ENCODE measurements at places on chromosomes 5 and 9. TPM values are rescaled to one million over a fixed set of nuclear protein-coding genes. Genes with fewer than 3 reads are reported as not detected.

The CREBRF gene
- total RNA-seq = 9.3 TPM

The TENT4A gene
- 51.9 TPM for total RNA-seq

The ZCCHC9 gene
- total RNA-seq = 37.0 TPM

The PCDHA3 gene
- not detected for total RNA-seq

The IL17B gene
- total RNA-seq = not detected

The CNTFR gene
- total RNA-seq = not detected

The PCDHB10 gene
- total RNA-seq = not detected

The GAS1 gene
- 0.11 TPM for total RNA-seq

The LRRC14B gene
- not detected for total RNA-seq

The CDH6 gene
- total RNA-seq = not detected

DNA sequence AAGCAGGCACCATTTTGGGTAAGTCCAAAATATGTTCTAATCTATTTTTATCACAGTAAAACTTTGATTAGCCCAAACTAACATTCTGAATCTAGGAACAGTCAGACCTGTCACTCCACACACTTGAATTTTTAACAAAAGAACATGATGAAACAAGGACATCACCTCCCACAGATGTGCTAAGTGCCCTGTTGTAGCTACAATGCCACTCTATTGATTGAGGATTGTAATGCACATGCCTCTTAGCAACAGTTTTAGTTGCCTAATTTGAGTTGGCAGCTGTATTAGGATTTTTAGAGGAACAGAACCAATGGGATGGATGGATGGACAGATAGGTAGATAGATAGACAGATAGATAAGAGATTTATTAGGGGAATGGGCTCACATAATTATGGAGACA lies 20.3 kb upstream of the RNF20 start:
- DNase-seq = no peak

DNA sequence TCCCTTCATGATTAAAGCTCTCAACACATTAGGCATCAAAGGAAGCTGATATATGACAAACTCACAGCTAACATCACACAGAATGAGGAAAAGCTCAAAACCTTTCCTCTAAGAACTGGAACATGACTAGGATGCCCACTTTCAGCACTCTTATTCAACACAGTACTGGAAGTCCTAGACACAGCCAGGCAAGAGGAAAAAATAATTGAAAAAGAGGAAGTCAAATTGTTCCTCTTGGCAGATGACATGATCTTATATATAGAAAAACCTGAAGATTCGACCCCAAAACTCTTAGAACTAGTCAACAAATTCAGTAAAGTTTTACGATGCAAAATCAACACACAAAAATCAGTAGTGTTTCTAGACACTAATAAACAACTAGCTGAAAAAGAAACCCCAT lies 144.3 kb upstream of the NREP start:
- no peak for DNase-seq

- no peak for DNase-seq
These were observed 89.3 kb downstream of the SEMA5A start for GRCh38 chr5:9456435-9457042.

DNA sequence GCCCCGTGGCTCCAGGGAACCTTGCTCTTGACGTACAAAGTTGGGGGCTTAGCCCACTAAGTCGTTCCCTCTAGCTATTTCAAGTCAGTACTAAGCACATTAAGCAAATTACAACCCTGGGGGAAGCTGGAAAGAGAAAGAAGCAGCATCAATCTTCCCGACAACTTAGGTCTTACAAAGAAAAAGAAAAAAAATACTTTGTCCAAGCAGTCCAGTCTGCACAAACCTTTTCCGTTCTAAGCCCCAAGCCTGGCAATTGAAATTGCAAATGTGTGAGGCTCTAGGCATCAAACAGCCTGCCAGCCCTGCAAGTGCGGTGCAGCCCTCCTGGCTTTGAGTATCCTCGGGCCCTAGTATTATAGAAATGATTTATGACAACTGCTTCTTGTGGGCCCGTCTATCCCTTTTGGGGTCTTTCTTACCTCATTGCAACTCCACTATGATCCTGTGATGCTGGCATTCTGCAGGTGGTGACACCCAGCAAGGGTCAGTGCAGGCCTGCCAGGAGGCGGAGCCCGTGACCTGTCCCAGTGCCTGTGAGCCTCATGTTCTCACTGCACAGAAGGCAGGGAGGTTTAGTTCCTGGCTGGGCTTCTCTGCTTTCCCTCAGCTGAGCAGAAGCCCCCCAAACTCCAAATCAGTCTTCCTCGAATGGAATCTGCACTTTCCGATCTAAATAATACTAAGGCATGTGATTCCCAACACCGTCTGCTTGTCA lies 232.3 kb upstream of the IRX2 start:
- no peak for DNase-seq

- DNase-seq = no peak
These were observed 36.5 kb downstream of the PALM2AKAP2 start for GRCh38 chr9:109816490-109816889.

- DNase-seq = no peak
These were observed 47.3 kb downstream of the TRIO start for GRCh38 chr5:14190194-14191164.

- no peak for DNase-seq
These were observed 58.7 kb downstream of the RXRA start for GRCh38 chr9:134384811-134385479.

DNA sequence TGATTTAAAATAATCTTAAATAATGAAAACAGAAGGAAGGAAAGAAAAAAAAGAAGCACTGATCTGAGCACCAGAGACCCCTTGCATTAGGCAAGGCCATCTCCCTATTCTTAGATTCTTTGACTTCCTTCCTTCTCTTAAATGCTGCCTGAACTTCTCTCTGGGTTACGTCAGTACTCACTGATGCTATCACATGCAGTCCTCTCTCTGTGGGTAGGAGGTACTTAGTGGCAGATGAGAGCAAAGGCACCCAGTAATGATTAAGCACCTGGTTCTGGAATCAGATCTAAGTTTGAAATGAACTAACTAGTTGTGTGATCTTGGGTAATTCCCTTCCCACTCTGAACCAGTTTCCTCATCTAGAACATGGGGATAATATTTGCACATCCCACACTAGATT lies 110.3 kb upstream of the TBC1D2 start:
- DNase-seq = no peak

GRCh38 chr5:172115541-172115982 lies 72.5 kb downstream of the STK10 start:
- DNase-seq = peak; percentile 53

GRCh38 chr5:34599471-34600117 lies 56.5 kb upstream of the RAI14 start:
- no peak for DNase-seq

DNA sequence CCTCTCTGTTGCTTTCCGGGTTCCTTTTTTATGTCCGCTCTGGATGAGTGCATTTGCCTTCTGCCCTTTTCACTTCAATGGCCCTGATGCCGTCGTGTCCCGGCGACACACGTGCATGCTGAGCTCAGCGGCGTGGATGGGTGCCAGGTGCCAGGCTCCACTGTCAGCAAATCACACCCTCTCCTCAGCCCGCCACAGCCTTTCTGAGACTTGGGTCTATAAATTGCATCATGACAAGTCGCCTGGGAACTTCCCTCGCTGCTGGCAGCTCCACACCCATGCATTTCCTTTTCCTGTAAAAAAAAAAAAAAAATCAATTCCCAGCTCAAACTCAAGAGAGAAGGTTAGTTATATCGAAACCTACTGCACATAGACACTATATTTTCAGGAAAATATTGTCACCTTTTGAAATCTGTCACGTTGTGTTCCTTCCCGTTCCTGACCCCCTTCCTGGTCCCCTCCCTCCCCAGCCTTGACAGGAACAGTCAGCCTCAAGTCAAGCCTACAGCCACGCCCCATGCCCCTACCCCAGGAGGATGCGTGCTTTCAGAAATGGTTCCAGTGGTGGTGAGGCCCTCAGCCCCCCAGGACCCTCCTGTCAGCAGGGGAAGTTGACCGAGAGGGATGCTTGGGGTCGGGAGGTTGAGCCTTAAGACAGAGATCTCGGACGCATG lies 110.3 kb upstream of the PTCH1 start:
- DNase-seq = peak; percentile 81

- DNase-seq = no peak
These were observed 1.9 kb downstream of the IRGM start for GRCh38 chr5:150848271-150848670.

DNA sequence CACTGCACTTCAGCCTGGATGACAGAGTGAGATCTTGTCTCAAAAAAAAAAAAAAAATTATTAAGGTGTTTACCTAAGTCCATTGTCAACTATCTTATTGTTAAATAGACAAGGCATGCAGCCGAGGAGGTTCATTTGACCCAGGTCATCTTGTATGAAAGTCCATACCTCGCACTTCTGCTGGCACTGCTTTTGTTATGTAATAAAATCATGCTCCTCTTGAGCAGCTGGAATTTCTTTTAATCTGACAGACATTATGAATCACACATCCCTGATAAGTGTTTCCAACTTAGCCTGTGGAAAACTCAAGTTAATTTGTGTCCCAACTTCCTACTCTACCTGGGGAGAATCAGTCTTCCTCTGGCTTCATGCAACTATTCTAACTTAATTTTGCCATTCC lies 315.6 kb upstream of the KLF4 start:
- no peak for DNase-seq

- DNase-seq = no peak
These were observed 581.7 kb upstream of the RIOK2 start for GRCh38 chr5:97764700-97765099.

DNA sequence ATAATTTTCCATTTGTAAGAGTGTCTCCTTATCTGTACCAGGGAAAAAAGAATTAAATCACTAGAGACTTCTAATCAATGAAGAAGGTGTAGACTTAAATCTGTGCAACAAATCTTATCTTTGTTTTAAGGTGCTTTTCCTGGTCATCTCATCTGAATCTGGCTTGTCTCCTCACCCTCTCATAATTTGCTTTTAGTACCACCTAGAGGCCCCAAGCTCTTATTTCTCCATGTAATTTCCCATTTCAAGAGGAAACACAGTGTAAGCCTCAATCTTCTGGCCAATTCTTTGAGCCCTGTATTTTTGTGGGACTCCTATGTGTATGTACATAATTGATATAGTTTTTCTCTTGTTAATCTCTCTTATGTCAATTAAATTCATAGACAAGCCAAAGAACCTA lies 1975.3 kb upstream of the CDH6 start:
- DNase-seq = no peak

DNA sequence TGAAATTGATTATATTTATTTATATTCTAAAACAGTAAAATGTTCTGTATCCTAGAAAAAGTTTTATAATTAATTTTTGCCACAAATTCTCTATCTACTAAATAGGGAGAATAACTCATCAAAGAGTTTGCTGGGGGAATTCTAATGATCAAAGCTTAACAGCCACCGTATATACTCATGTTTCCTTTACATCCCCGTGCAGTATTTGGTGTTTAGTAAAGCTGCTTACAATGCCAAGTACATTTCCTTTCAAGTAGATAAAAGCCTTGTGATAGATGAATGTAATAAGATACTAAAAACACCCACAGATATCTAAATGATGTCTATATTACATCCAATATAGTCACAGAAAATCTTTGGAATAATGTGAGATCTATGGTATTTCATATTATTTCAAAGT lies 312.2 kb downstream of the HCN1 start:
- DNase-seq = no peak

DNA sequence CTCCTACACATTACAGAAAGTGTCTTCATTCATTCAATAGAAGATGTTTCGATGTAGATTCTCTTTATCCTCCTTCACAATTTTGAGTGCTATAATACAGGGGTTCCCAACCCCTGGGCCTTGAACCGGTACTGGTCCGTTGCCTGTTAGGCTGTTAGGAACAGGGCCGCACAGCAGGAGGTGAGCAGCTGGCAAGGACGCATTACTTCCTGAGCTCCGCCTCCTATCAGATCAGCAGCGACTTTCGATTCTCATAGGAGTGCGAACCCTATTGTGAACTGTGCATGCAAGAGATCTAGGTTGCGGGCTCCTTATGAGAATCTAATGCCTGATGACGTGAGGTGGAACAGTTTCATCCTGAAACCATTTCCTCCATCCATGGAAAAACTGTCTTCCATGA lies 153.0 kb upstream of the SMC2 start:
- DNase-seq = no peak

DNA sequence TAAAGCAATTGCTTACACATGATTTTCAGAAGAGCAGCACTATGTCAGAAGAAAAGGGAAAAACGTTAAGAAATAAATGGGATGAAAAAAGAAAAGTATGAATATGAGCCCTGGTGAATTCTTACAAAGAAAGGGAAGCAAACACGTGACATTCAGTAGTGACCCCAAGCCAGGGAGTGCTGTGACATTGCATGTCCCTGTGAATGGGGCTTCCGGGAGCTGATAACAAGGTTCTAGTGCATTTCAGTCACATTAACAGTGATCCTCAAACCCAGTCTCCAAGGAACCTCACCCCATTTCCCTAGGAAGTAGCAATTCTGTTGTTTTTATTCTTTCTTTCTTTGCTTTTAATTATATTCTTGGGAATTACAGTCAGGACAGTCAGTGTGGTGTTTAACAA lies 27.3 kb downstream of the TMEM252 start:
- DNase-seq = no peak

DNA sequence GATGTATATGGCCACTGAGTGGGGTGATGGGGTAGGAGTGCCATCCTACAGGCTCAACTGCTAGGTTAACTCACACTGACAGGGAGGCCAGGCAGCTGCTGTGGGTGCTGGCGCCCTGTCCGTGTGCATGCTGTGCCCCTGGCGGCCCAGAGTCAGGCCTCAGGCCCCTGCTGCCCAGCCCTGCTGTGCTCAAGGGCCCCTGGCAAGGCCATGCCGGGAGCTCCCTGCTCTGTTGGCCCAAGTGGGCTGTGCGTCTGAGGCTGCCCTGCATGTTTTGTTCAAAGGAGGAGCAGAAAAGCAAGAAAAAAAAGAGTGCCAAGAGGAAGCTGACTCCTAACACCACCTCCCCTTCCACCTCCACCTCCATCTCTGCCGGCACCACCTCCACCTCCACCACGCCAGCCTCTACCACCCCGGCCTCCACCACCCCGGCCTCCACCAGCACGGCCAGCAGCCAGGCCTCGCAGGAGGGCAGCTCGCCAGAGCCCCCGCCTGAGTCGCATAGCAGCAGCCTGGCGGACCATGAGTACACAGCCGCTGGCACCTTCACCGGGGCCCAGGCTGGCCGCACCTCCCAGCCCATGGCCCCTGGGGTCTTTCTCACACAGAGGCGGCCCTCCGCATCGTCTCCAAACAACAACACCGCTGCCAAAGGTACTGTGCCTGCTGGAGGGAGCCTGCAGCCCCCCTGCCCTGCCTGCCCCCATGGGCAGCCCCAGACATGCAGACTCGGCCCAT lies 100.1 kb downstream of the PHF2 start:
- no peak for DNase-seq

DNA sequence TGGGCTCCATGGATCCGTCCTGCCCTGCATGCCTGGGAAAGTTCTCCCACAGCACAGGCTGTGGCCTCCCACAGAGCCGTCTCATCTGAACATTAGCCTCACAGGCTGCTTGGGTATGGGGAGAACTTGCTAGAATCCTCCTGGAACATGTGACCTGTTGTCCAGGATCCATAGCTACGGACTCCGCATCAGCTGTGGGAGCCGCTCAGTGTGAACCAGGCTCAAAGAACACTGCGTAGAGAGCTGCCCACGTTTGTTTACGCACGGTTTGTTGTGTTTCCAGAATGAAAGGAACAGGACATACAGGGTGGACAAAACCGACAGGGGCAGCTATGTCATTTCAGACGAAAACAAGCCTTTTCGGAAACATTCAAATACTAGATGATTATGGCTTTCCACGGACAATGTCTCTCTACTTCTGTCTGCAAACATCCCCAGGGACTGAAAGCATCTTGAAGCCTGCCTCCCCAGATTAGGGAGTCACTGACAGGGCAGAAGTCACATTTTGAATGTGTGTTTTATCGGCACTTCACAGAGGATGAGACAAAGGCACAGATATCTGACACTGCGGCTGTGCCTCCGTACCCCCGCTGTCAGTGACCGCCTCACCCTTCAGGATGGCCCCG lies 390.3 kb downstream of the GADD45G start:
- no peak for DNase-seq
